ENCODE measurements at places on chromosomes 13 and 19.

- no peak for DNase-seq
Measured at GRCh38 chr19:15180451-15181390, 20.1 kb downstream of the NOTCH3 start.

DNA sequence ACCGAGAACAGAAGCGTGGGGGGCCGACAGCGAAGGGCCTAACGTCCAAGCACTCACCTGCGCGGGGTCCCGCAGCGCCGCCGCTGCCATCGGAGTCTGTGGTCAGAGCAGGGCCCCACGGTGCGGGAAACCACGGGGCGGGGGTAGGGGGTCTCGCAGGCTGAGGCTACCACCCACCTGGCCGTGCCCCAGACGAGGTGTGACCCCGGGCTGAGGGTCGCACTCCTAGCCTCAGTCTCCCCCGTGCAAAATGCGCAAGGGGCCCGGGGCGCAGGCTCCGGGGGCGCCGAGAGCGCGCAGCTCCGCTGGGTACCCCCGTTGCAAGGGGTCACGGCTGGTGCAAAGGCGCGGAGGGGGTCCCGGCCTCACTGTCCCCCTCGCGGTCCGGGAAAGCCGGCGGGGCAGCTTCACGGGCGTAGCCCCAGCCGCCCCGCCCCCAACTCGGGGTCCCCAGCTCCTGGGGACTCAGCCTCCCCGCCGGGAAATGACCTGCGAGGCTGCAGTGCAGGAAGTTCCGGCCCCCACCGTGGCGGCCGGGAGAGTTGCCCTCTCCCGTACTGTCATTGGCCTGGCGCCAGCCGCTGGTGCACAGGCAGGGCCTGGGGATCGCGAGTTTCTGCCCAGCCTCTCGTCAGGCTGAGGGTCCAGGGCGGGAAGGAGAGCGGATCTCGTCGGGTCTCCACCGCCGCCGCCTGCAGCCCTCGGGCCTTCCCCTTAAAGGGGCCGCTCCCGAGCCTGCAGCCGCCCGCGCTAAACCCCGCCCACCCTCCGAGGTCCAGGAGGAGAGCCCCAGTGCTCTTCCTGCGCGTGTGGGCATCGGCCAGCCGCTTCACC, at the start of gene ZNF792:
Gene ZNF792 (minus strand): TSS at position 657 of the 834 bp plus-strand sequence. CDS start 567 bp downstream, at position 90.
- peak; percentile 84 for DNase-seq

GRCh38 chr19:36114721-36115452, at the start of gene POLR2I:
Gene POLR2I (minus strand): TSS chr19:36114875. CDS start chr19:36114856, 19 bp downstream.
- DNase-seq = peak; percentile 98

DNA sequence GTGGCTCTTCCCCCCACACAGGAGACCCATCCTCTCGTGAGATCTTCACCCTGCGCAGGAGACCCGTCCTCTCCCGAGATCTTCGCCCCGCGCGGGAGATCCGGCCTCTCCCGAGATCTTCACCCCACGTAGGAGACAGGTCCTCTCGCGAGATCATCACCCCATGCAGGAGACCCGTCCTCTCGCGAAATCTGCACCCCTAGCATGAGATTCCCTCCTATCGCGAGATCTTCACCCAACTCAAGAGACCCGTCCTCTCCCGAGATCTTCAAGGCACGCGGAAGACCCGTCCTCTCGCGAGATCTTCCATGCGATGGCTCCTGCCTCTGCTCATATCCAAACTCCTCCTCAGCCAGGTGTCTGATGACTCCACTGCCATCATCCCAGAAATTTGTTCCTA, 24.3 kb downstream of the LAIR2 start:
- no peak for DNase-seq

DNA sequence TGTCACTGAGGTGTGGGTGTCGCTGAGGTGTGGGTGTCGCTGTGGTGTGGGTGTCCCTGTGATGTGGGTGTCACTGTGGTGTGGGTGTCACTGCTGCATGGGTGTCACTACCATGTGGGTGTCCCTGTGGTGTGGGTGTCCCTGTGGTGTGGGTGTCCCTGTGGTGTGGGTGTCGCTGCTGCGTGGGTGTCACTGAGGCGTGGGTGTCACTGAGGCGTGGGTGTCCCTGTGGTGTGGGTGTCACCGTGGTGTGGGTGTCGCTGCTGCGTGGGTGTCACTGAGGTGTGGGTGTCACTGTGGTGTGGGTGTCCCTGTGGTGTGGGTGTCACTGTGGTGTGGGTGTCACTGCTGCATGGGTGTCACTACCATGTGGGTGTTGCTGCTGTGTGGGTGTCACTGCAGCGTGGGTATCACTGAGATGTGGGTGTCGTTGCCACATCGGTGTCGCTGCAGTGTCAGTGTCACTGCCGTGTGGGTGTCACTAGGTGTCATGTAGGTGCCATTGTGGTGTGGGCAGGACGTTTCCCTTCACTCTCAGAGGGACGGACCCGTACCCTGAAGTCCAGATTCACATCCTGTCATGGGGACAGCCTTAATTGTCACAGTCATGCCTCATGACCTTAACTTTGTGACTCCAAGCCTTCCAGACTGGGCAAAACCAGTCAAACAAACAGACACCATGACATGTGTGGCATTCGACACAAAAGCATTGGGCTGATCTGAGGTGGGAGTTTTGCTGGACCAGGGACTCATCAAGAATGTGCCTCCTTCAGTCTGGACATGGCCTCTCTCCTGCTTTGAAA, 12.7 kb upstream of the GAS6 start:
- no peak for DNase-seq

DNA sequence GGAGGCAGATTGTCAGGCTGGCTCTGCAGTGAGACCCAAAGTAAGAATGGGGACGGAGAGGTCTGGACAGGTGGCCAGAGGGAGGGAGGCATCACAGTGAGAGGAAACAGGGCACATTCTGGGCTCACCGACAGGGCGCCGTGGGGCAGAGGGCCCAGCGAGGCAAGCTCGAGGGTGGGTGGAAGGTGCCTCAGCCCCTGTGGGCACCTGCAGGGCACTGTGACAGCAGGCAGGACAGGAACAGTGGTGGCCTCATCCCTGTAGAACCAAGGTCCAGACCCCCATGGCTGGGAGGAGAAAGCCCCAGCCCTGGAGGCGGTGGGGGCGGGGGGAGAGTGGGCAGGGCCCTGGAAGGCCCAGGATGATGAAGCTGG, 27.7 kb downstream of the PIP5K1C start:
- no peak for DNase-seq

GRCh38 chr19:58546019-58546530, 2.2 kb downstream of the TRIM28 start:
- DNase-seq = no peak

GRCh38 chr19:27776524-27776923, 1436.4 kb downstream of the UQCRFS1 start:
- DNase-seq = no peak

DNA sequence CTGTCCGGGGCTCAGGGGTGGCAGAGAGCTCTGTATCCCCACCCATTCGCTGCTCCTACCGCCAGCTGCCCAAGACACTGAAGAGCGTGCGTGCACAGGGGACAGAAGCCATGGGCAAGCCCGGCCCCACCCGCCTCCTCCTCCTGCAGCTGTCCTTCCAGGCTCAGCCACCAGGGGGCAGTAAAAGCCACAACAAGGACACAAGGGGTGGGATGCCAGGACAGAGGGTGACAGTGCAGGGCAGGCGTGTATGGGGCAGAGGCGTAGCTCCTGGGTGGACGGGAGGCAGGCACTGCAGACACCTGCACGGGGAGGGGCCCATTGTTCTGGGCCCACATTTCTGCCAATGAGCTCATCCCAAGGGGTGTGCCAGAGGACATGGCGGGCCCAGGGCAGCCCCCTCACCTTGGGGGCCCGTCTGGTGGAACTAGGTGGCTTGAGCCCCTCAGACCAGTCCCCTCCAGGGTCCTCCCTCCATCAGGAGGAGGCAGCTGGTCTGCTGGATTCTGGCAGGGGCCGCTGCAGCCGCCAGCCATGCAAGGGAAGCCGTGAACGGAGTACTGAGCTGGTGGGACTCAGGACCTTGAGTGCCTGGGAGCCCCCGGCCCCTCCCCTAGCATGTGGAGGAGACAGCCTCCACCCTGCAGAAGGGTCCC, 61.2 kb downstream of the MLLT1 start:
- DNase-seq = peak; percentile 94

DNA sequence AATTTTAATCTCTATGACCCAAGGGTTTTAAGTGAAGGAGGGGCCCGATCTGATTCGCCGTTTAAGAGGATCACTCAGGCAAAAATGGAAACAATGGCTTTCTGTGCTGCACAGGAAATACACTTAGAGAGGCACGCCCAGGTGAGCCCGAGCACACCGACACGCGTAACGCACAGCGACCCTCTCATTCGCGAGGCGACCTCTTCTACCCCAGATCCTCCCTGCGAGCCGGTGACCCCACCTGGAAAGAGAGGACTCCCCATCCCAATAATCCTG, 216 bp downstream of the SH2D3A start:
- DNase-seq = no peak

DNA sequence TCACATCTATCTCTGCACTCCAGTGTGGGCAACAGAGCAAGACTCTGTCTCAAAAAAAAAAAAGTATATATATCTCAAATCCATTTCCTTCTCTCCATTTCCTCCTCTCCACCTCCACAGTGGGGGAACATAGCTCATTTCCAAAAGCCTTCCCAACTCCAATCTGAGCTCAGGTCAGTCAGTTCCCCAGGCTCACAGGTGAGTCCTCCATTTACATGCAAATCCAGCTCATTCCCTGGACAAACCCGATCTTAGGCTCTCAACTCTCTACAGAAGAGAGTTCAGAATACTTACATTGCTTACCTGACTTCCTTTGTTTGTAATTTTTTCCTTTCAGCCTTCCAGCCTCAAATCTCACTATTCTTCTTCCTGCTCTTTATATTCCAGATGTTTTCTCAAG, 518.3 kb downstream of the GPC6 start:
- DNase-seq = no peak

DNA sequence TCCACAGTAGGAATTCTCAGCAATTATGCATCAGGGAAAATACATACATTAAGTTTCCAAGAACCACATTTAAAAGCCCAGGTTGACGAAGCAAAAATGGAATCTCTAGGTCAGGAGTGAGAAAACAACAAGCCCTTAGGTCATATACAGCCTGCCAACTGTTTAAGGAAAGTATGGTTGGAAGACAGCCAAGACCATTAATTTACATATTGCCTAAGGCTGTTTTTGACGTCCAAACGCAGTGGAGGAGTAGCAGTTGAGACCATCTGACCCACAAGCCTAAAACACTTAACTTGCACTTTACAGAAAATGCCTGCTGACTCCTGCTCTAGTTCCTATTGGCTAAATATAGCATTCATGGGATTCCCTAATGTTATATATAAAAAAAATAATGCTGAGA, 299.0 kb downstream of the ITGBL1 start:
- no peak for DNase-seq

- no peak for DNase-seq
Measured at GRCh38 chr19:36837176-36837905, 846 bp downstream of the ZNF790 start.
